ENCODE measurements at places on chromosomes 16 and 17.

GRCh38 chr16:85989863-85990643 lies 91.1 kb downstream of the IRF8 start:
- DNase-seq: no peak

GRCh38 chr17:4854111-4854681 lies 21.1 kb downstream of the MINK1 start:
- no peak for DNase-seq

DNA sequence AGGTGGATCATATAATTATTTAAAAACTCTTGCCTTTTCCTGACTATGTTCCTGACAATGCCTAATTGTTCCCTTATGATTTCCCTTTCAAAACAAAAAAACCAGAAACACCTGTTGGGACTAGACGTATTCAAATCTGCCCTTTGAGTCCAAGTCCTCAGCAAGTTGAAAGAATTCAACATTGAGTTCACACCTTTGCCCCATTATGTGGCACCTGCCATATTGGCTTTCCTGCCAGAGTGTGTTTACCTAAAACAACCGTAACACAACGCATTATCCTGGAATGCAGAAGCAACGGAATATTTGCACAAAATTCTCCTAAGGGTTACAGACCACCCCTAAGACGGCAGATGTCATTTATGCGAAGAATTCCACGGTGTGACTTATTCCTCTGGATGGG lies 105.9 kb downstream of the ZFHX3 start:
- no peak for DNase-seq

- DNase-seq: no peak
Measured at GRCh38 chr16:25750488-25751216, 58.9 kb downstream of the HS3ST4 start.

DNA sequence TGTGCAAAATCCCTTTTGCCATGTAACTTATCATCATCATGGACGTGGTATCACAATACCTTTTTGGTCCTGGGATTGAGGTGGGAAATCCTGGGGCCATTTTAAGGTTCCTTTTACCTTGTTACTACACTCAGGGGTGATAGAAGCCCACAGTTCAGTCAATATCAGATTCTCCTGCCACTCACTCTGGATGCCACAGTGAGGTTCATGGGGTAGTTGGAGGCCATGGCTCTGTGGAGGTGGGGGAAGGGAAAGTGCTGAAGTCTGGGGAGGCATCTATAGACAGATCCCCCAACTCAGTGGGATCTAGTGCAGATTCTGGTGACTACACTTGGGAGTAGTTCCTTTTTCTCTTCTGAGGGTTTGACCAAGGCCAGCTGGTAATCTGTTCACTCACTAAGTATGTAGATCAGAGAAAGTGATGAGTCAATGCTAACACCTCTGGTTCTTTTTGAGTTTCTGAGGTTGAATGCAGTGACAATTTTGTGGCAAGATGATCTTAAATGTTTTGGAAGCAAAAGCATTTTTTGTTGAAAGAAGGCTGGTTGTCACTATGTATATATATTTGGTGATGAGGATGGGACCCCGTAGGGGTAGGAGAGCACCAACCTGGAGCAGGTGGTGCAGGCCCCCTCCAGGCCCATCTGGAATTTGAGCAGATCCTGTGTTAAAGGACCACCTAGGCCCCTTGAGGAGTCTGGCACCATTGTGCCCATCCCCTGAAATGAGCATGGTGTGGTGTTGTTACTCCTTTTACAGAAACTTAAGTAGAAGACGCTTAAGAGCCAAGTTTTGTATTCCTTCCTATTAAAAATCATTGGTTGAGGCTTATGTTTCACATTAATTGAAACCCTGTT lies 18.8 kb upstream of the IRF8 start:
- no peak for DNase-seq

GRCh38 chr16:67807148-67807682 lies 526 bp downstream of the TSNAXIP1 start:
- no peak for DNase-seq

- DNase-seq: no peak
Measured at GRCh38 chr16:78001451-78002025, 20.8 kb upstream of the CLEC3A start.

DNA sequence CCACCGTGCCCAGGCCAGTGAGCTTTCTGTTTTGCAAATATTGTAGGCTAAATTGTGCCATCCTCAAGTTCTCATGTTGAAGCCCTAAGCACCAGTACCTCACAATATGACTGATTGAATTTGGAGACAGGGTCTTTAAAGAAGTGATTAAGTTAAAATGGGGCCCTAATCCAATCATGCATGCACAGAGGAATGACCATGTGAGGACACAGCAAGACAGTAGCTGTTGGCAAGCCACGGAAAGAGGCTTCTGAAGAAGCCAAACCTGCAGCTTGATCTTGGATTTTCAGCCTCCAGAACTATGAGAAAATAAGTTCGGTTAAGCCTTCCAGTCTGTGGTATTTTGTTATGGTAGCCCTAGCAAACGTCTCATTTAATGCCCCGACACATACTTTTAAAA lies 24.9 kb downstream of the TOM1L2 start:
- DNase-seq: no peak
